Stimulated activated CD4-positive, alpha-beta T cell treated with anti-CD3 and anti-CD28 coated beads, TNF-alpha, amount 100 ng/mL, for 1 hour (primary cell): ENCODE measurements at places on chromosomes 2 and 18.

DNA sequence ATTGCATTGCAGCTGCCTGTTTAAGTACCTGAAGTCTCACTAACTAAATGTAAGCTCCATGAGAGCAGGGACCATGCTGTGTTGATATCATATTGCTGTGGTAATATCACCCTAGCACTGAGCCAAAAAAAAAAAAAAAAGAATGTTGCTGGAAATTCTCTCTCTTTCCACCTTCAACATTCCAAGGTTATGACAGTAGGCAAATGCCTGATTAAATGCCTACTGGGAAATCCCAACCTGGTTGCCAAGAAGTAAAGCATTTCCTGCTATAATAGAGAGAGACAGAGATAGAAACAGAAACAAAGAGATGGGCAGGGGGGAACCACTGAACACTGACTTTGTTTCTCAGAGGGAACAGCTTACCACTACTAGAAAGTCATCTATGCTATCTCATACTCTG is 1604.2 kb downstream of the LRP1B start:
- DNase-seq: no peak

DNA sequence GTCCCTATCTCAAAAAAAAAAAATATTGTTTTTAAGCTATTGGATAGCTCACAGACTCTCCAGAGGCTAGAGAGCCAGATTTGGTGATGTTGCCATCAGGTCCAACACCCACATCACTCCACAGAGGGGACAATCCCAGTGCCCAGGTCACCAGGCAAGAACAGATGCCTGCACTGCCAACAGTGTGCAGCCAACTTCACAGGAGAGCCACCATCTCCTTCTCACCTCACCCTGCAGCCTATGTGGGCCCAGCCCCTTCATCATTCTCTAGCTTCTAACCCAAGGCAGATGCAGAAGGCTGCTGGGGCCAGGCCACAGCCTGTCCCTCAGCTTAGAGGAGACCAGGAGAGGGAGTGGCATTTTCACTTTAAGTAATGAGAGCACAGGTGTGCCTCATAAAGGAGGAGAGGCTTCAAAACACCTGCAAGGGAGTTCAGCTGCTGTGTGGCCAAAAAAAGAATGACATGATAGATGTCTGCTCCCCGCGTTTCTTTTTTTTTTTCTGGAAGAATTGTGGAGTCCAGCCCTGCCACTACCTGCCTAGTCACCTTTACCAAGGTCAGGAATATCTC is 98.0 kb upstream of the ZSWIM2 start:
- DNase-seq: no peak

GRCh38 chr18:58299135-58299473 is 255.1 kb downstream of the NEDD4L start:
- DNase-seq: no peak

DNA sequence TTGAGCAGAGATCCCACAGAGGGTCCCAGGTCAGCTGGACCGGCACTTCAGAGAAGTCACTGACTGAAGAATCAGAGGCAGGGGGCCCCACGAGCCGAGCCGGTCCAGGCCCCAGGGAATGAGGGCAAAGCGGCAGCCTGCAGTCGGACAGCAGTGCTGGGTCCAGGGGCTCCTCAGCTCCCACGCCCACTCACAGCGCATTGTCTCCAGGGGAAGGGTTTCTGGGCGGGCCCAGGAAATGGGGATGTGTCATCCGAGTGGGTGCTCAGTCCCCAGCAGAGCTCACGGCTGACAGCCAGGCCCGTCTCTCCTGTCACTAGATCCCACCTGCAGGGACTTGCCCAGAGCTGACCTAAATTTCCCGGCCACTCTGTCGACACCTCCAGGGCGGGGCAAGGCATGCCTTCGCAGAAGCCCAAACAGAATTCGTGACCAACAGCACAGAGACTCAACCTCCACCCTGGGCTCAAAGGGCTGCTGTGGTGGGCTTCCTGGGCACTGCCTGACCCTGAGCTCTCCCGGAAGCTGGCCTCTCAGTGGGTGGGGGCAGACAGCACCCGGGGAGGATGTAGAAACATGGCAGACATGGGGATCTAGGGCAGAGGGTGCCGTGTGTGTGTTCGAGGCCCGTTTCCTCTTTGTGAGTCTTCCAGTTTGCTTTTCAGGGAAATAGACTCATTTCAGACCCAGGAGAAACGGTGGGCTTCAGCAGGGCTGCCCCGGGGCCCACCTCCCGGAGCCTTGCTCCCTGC is 42.1 kb upstream of the TAF1B start:
- peak; percentile 26 for DNase-seq

DNA sequence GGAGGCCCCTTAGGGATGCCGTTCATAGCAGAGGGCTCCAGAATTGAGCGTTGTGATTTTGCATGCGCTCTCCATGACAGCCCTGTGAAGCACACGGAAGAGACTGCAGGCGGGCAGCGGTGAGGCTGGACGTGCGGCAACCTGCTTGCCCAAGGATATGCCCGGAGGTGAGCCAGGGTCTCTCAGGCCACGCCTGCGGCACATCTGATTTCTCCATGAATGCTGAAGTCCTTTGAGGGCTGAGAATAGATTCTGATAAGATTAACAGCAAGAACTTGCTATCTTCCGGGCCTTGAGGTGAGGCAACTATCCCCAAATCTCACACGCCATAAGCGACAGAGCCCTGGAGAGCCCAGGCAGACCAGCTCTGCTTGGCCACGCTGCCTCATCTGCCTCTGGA is 55.6 kb upstream of the LAMA1 start:
- DNase-seq: no peak

- DNase-seq: no peak
Measured at GRCh38 chr2:42385225-42385624, 24.2 kb upstream of the COX7A2L start.

GRCh38 chr2:174678395-174678794 is 80.8 kb upstream of the WIPF1 start:
- no peak for DNase-seq
